RKO (cell line): ENCODE measurements at places on chromosomes 11 and 22.

GRCh38 chr11:92698742-92699141, 270.7 kb upstream of the MTNR1B start:
- no peak for DNase-seq

DNA sequence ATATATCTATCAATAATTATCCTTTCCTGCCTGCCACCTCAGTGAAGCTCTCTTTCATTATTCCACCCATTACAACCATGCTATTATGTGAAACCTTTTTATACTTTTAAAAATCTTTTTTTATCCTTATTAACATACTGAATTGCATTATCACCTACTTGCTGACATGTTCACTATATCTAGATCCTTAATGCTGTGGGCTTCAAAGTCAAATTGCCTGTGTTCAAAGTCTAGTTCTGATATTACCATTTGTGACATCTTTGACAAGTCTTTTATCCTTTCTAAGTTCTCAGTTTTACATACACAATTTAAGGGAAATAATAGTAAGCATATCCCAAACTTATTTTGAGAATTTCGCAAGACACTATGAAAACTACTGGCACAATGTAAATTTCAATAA, 2239.4 kb downstream of the LRRC4C start:
- no peak for DNase-seq

DNA sequence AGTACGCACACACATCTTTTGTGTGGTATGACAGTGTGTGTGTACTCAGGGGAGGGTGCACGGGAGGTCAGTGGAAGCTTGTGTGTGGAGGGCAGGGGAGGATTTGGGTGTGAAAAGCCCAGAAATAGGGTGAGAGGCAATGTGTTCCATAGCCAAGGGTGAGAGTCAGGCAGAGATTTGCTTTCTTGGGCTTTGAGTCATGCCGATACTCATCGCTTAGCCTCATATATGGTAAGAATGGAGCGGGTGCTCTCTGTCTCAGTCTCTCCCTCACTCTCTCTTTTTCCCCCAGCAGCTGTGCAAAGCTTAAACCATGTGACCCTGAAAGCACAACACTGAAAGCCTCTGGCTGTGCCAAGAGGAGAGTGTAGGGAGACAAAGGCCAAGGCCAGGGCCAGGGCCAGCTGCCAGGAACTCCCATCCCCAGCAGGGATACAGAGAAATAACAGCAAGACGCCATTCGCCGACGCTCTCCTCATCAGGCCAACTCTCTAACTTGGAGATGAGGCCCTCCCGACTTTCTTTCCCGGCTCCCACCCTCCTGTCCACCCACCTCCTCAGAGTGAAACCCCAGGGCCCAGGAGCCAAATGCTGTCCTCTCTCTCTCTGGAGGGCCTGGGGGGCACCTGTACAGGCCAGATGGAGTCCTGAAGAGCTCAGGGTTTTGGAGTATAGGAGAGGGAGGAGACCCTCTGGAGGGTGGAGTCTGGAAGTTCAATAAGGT, 20.3 kb upstream of the MICAL3 start:
- DNase-seq: no peak

DNA sequence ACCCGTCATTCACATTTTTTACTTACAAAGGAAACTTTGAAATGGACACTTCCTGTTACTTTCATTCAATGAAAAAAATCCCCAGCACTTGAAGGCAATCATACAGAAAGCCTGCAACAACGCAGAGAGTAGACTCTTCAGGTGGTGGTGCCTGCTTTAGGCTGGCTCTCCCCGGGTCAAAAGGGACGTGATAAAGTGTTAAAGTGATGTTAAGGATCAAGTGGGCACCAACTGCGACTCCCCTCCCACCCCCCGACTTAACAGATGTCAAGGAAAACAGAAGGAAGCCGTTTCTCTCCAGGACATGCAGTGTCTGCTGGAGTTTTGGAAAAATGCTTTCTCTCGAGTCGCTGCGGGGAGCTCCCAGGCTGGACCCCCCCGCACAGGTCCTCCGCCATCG, 414 bp upstream of the PNPLA3 start:
- DNase-seq: no peak

- no peak for DNase-seq
These were observed 7.4 kb downstream of the PYGM start for GRCh38 chr11:64752175-64752970.

GRCh38 chr11:115558635-115559034, 54.4 kb upstream of the CADM1 start:
- DNase-seq: no peak

GRCh38 chr11:134063991-134064747, 4.7 kb upstream of the JAM3 start:
- DNase-seq: no peak
